ENCODE measurements at places on chromosomes 4 and X.

- DNase-seq: no peak
Observed at GRCh38 chrX:83333813-83334212, 174.3 kb upstream of the POU3F4 start.

- DNase-seq: no peak
Observed at GRCh38 chr4:24063731-24064130, 173.9 kb upstream of the PPARGC1A start.

DNA sequence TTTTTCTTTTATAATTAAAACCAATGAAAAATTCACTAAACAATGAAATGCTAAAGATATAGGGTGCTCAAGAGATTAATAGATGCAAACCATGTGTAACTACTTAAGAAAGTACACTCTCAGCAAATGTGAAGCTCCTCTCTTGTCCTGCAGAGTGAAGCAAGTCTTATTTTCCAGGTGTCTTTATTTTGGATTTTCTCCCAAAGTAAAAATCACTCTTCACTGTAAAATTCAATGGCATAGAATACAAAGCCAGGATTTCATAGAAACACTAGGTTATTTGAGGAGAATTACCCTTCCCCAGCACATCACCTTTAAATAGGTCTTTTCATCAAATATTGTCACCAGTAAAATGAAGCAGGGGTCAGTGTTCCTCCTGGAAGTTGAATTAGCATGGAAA, 57.0 kb upstream of the GIMD1 start:
- no peak for DNase-seq

GRCh38 chr4:119643306-119644042, 14.9 kb upstream of the PDE5A start:
- no peak for DNase-seq

DNA sequence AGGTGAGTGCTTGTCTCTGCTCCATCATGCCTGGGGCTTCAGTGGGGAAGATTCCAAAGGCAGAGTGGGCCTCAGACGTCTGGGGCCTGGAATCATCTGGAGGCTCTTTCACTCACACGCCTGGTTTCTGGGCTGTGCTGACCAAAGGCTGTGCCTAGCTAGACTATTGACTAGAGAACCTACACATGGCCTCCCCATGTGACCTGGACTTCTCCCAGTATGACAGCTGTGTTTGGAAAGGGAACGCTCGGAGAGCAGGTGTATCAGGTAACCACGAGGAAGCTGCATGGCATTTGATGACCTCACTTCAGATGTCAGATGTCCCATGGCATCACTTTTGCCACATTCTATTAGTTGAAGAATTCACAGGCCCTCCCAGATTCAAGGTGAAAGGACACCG, 51.0 kb downstream of the ADGRL3 start:
- no peak for DNase-seq
